Spleen (tissue), 13 donors: ENCODE measurements at places on chromosomes 4 and X. TPM values are rescaled to one million over a fixed set of nuclear protein-coding genes. Genes with fewer than 3 reads are reported as not detected.

DNA sequence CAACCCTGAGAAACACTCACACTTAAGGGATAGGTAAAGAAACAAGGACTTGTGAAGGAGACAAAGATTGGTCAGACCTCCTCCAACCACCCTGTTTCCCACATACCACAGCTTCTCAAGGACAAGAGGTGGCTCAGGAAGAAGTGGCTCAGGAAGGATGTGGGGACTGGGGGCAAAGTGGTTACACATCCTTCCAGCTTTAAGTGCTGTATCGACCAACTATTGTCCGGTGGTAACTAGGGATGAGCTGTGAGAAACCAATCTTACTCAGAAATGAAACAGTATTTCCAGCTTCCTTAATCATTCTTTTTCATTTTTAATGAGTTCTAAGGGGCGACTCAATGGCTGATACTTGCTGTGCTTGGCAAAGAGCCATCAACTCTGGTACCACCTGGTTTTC lies 8.5 kb upstream of the LHFPL1 start:
- no peaks in the 10 kb centered on the region for H3K36me3 ChIP-seq
- no peak overlapping the region for H3K27ac ChIP-seq
- H3K4me1 ChIP-seq, result no peaks in the 10 kb centered on the region

- H3K27ac ChIP-seq, result no peak overlapping the region
- no peak overlapping the region for H3K4me3 ChIP-seq
- H3K4me1 ChIP-seq, result no peaks in the 10 kb centered on the region
- no peak for DNase-seq
- no peaks in the 10 kb centered on the region for H3K27me3 ChIP-seq
Observed at GRCh38 chr4:12697970-12698369, 786.2 kb downstream of the RAB28 start.

The ANXA3 gene
- 30.5 TPM for total RNA-seq

- no peaks in the 10 kb centered on the region for H3K27me3 ChIP-seq
- H3K4me3 ChIP-seq, result peak overlapping the region; percentile 39
- H3K27ac ChIP-seq, result no peak overlapping the region
- peaks cover 12% of the 10 kb centered on the region for H3K4me1 ChIP-seq
Observed at GRCh38 chr4:112818594-112818965, 181.6 kb downstream of the LARP7 start.

The DDIT4L gene
- total RNA-seq, result 1.6 TPM

The ETDB gene
- not detected for total RNA-seq

GRCh38 chrX:96841325-96841724 lies 42.4 kb upstream of the RPA4 start:
- H3K27ac ChIP-seq, result no peak overlapping the region
- H3K4me3 ChIP-seq, result no peak overlapping the region
- H3K36me3 ChIP-seq, result no peaks in the 10 kb centered on the region
- no peak for DNase-seq

DNA sequence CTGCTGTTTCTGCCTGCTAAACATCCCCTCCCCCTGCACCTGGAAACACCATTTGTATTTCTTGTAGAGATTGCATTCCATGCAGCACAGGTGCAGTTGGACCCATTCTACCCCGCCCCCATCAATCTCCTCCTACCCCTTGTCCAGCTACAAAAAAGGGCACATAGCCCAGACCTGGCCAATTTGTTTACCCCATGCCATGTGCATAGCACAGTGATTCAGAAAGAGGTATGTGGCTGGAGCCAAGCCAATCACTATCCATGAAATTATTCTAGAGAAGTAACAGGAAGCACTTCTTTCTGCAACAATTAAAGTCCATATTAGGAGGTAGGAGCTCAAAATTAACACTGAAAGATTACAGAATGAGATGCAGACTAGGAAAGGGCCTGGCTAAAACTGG lies 20.2 kb upstream of the TMEM184C start:
- H3K27me3 ChIP-seq, result no peaks in the 10 kb centered on the region
- H3K27ac ChIP-seq, result no peak overlapping the region
- no peak overlapping the region for H3K4me3 ChIP-seq
- no peaks in the 10 kb centered on the region for H3K4me1 ChIP-seq
- DNase-seq, result no peak
- H3K36me3 ChIP-seq, result no peaks in the 10 kb centered on the region

GRCh38 chr4:147786031-147786430 lies 54.1 kb downstream of the ARHGAP10 start:
- H3K27ac ChIP-seq, result peak overlapping the region; percentile 32
- H3K4me3 ChIP-seq, result no peak overlapping the region
- H3K36me3 ChIP-seq, result no peaks in the 10 kb centered on the region

- H3K36me3 ChIP-seq, result no peaks in the 10 kb centered on the region
- no peak overlapping the region for H3K4me3 ChIP-seq
- H3K27ac ChIP-seq, result no peak overlapping the region
- peaks cover 11% of the 10 kb centered on the region for H3K27me3 ChIP-seq
- DNase-seq, result no peak
Observed at GRCh38 chr4:8274765-8275547, 5.4 kb downstream of the HTRA3 start.

- no peak for DNase-seq
- no peaks in the 10 kb centered on the region for H3K36me3 ChIP-seq
- no peaks in the 10 kb centered on the region for H3K27me3 ChIP-seq
- no peaks in the 10 kb centered on the region for H3K4me1 ChIP-seq
- no peak overlapping the region for H3K27ac ChIP-seq
Observed at GRCh38 chrX:17674601-17675000, 62.7 kb upstream of the SCML1 start.

The NAP1L5 gene
- 5.0 TPM for total RNA-seq

- H3K4me3 ChIP-seq, result no peak overlapping the region
- H3K4me1 ChIP-seq, result no peaks in the 10 kb centered on the region
- H3K36me3 ChIP-seq, result no peaks in the 10 kb centered on the region
- no peaks in the 10 kb centered on the region for H3K27me3 ChIP-seq
Observed at GRCh38 chr4:124206779-124207605, 505.5 kb downstream of the ANKRD50 start.

The EREG gene
- total RNA-seq, result 1.4 TPM

DNA sequence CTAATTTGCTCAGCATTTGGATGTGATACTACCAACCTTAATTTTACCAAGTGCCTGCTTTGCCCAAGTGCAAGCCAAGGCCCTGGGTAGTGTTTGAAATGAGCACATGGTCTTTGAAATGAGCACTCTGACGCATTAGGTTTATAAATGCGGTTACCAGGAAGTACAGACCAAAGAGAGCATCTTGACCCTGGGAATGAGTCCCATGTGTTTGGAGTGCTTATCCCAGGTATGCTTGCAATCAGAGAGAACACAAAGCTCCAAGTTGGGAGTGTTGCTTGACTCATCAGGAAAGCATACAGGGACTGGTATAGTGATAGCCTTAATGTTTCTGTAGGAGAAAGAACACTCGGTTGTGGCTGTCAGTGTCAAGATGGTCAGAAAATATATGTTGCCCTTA lies 203.6 kb upstream of the MAMLD1 start:
- no peaks in the 10 kb centered on the region for H3K36me3 ChIP-seq
- no peak for DNase-seq
- no peaks in the 10 kb centered on the region for H3K27me3 ChIP-seq
- H3K4me3 ChIP-seq, result no peak overlapping the region

GRCh38 chrX:147173594-147173993 lies 359.1 kb upstream of the CXorf51A start:
- no peak for DNase-seq
- H3K4me3 ChIP-seq, result no peak overlapping the region
- H3K36me3 ChIP-seq, result no peaks in the 10 kb centered on the region
- H3K4me1 ChIP-seq, result no peaks in the 10 kb centered on the region

The DCAF8L2 gene
- not detected for total RNA-seq
